Stimulated activated naive CD8-positive, alpha-beta T cell treated with anti-CD3 and anti-CD28 coated beads, Interleukin-15, amount 100 ng/mL, for 72 hours (primary cell): ENCODE measurements at places on chromosomes 12 and 14.

DNA sequence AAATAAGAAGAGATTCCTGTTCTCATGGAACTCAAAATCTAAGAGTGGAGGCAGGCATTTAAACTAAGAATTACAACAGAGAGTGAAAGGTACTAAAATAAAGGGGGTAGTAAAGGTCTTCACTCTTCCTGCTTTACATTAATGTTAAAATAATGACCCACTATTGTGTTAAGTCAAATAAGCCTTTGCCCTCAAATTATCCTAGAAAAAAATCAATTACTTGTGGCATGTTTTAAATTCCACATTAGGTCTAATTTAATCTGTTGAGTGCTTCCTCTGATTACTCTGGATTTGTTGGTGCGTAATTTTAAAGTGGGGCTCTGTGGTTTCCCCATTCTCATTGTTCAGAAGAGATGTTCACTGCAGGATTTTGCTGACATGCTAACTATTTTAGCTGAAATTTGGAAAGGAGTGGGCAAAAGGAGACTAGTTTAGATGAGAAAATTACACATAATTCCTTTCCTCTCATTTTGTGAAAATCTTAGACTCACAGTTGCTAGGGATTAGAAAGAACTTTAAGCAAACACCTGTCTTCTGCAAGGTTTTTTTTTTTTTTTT is 35.5 kb downstream of the BTG1 start:
- no peak for DNase-seq

- no peak for DNase-seq
Observed at GRCh38 chr14:21771671-21772070, 98.1 kb upstream of the OR4E1 start.

GRCh38 chr14:20934148-20934762 is 21.0 kb upstream of the RNASE2 start:
- peak; percentile 23 for DNase-seq

DNA sequence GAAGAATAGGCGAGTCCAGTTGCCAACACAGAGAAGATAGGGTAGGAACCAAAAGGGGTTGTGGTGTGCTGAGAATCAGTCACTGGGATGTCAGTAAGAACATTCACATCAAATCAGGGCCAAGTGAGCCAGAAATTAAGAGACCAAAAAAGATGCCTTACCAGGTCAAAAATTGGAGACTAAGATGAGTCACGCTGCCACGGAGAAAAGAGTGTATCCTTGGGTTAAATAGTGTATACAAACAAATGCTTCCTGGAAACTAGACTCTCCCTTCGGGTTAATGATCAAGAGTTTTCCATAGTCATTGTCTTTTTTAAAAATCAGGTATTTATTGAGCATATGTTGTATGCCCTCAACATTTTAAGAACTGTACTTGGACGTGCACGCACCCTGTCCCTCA is 45.2 kb upstream of the BAZ1A start:
- DNase-seq: no peak

- DNase-seq: no peak
Observed at GRCh38 chr12:40181490-40181889, 43.3 kb upstream of the LRRK2 start.

- no peak for DNase-seq
Observed at GRCh38 chr12:1878214-1878613, 40.2 kb downstream of the CACNA2D4 start.

- DNase-seq: no peak
Observed at GRCh38 chr12:102874819-102875218, 42.2 kb downstream of the PAH start.

GRCh38 chr14:51636109-51636508 is 15.6 kb upstream of the FRMD6 start:
- DNase-seq: no peak

DNA sequence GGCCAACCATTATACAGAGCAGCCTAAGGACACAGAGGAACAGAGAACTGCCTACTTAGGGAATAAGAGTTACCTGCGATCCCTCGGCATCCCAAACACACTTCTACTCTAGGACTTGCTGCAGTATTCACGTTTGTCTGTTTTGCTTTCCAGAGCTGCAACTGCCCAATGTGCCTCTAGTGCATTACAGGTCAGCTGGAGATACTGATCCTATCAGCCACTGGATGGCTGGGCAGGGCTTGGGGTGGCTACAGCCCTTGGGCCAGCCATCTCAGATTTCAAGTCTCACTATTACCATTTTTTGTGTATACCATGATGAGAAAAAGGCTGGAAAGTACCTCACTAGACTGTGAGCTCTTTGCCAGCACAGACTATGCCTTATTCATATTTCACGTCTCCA is 4.6 kb downstream of the ARF3 start:
- DNase-seq: no peak

DNA sequence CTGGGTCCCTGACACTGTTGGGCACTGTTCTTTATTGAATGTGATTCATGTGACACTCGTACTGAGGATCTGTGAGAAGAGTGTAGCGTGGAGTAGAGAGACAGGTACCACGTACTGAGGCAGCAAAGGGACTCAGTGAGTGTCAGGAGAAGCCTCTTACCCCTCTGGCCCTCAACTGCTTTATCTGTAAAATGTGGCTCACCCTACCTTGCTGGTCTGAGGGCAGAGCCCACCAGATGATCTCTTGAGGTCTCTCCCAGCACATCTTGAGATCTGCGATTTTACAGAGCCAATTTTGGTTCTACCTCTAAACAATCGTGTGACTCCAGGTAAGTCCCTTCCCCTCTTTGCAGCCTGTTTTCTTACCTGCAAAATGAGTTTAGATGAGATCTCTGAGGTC is 3.1 kb downstream of the CEBPE start:
- DNase-seq: no peak
